Naive thymus-derived CD4-positive, alpha-beta T cell (primary cell): ENCODE measurements at places on chromosomes 4 and X. TPM values are rescaled to one million over a fixed set of nuclear protein-coding genes. Genes with fewer than 3 reads are reported as not detected.

- DNase-seq = no peak
Measured at GRCh38 chr4:1842339-1842895, 13.5 kb downstream of the LETM1 start.

GRCh38 chrX:16870862-16871815 lies 977 bp upstream of the RBBP7 start:
- no peak for DNase-seq

ZCCHC12 gene
- total RNA-seq = not detected in 2 replicates

DIPK2B gene
- total RNA-seq = not detected

DNA sequence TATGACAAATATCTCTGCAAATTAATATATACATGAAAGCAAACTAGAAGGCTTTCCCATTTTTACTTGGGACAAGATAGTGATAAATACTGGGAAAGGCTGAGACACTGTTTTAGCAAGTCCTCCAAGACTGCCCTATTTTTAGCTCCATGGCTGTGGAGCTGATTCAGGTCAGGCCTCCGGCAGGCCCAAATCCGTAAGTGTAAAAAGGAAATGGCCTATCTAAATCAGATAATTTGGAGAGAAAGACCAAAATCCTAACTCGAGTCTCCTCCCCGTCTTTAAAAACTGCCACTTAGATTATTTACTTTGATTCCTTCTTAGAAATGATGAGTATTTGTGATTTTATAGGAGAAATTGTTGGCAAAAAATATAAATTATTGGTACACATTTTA lies 2.9 kb downstream of the OTUD4 start:
- DNase-seq = no peak

POLA1 gene
- total RNA-seq = 7.5 TPM

GRCh38 chr4:156169861-156170260 lies 216.2 kb upstream of the CTSO start:
- DNase-seq = no peak

GRCh38 chr4:3765271-3766035 lies 732 bp upstream of the ADRA2C start:
- DNase-seq = no peak

LAP3 gene
- total RNA-seq = 27.9 TPM

DNA sequence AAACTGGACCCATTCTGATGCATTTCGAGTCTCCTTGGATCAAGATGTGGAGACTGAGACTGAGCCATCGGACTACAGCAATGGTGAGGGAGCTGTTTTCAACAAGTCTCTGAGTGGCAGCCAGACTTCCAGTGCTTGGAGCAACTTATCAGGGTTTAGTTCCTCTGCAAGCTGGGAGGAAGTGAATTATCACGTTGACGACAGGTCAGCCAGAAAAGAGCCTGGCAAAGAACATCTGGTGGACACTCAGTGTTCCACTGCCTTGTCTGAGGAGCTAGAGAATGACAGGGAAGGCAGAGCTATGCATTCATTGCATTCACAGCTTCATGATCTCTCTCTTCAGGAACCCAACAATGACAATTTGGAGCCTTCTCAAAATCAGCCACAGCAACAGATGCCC lies 84.8 kb downstream of the NEUROG2 start:
- no peak for DNase-seq

GRCh38 chr4:104976262-104976661 lies 170.4 kb upstream of the TET2 start:
- no peak for DNase-seq

ADAMTS3 gene
- 0.07 TPM for total RNA-seq
